ENCODE measurements at places on chromosomes 4 and X. TPM values are rescaled to one million over a fixed set of nuclear protein-coding genes. Genes with fewer than 3 reads are reported as not detected.

DNA sequence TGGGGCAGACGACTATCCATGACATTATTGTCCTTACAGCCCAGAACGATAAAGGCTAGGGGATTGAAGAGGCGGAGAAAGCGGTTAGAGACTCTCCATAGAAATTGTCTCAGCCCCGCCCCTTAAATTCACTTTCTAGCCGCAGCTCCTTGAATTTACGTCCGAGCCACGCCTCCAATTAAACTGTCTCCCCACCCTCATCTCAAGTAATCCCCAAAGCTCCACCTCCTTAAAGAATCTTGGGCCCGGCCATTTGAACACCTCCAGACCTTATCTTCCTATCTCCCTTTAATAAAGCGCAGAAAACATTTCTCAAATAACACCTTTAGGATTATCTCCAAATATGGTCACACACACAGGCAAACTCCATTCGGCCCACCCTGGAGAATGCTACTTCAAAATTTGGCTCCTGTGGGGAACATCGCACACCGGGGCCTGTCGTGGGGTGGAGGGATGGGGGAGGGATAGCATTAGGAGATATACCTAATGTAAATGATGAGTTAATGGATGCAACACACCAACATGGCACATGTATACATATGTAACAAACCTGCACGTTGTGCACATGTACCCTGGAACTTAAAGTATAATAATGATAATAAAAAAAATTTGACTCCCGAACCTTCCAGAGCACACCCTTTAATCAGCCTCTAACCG is 7.2 kb upstream of the MAGIX start:
- no peak for DNase-seq

Gene GPR78
- total RNA-seq: not detected

- DNase-seq: no peak
Observed at GRCh38 chr4:7811536-7812191, 128.0 kb downstream of the AFAP1 start.

- DNase-seq: peak; percentile 60
Observed at GRCh38 chrX:151753313-151754046, 18.9 kb downstream of the CNGA2 start.

Gene SPOCK3
- not detected for total RNA-seq

GRCh38 chrX:1493877-1494510 is 41.3 kb upstream of the ASMTL start:
- no peak for DNase-seq

All from H4 (cell line).